Stimulated activated naive CD4-positive, alpha-beta T cell (primary cell): ENCODE measurements at places on chromosomes 6 and 20.

GRCh38 chr6:83589076-83589475, 76.7 kb downstream of the PRSS35 start:
- DNase-seq = no peak

- DNase-seq = no peak
Observed at GRCh38 chr20:63349516-63349895, 11.6 kb downstream of the CHRNA4 start.

DNA sequence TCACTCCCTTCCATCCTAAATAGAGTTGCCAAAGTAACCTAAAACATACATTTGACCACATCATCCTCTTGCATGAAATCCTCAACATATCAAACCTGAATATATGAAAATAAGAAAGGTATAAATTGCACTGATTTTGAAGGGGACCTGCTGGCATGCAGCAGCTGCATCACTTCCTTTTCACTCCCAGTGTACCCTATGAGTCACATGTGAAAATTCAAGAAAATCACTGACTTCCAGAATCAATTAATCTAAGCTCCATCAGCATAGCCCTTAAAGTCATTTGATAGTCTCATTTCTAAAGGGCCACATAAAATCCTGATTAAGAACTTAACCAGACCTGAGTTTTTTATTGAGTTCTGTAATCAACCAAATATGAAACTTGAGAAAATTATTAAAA, 24.3 kb downstream of the SNX14 start:
- DNase-seq = no peak

GRCh38 chr6:100517106-100517505, 52.4 kb upstream of the SIM1 start:
- no peak for DNase-seq

DNA sequence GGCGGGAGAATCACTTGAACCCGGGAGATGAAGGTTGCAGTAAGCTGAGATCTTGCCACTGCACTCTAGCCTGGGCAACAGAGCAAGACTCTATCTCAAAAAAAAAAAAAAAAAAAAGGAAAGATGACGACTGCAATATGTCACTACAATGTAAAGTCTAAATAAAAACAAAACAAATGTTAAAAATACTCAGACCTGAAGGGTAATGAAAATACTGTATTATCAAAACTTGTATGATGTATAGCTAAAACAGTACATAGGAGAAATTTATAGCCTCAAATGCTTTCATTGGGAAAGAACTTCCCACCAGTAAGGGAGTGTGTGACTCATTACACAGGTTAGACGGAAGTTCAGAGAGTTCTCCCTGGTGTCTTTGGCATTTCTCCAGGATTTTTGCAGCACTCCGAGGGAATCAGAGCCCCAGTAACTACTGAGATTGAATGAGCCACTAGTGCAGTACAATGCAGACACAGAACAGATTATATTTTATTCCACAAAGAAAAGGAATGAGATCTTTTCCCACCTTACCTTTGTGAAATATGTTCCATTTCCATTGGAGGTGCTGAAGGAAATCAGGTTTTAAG, 12.5 kb upstream of the RALGAPB start:
- DNase-seq = no peak

DNA sequence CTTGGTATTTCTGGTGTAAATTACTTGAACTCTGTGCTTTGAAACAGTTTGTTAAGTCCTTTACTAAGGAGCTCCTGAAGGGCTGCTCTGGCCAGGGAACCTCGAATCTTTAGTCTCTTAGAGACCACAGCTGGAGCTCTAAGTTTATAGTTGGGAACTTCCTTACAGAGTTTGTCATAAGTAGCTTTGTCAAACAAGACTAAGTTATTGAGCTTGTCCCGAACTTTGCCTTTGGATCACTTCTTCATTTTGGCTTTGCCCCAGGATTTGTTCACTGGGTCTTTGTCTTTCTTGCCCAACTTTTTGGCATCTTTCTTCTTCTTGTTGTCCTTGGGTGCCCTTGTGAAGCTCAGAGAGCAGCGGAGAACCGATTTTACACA, 64.8 kb downstream of the FAM50B start:
- no peak for DNase-seq

DNA sequence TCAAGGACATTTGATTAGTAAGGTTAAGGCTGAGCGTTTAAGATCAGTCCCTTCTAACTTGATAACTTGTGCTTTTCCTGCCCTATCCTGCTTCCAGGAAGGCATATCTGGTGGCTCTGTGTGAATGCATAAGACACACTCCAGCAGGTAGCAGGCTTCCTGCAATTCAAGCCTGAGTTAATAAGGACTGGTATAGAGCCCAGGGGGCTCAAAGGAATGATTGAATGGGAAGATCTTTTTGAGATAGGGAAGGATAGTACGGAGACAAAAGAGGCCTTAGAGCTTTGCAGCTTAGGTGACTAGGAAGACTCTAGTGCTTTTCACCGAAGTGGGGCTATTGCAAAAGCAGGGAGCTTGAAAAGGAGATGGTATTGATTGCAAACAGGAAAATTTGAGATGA, 307.1 kb downstream of the GRIK2 start:
- DNase-seq = no peak

- peak; percentile 36 for DNase-seq
Observed at GRCh38 chr6:107786709-107787588, 37.2 kb downstream of the SCML4 start.

- no peak for DNase-seq
Observed at GRCh38 chr6:111559188-111560097, 46.2 kb downstream of the TRAF3IP2 start.

DNA sequence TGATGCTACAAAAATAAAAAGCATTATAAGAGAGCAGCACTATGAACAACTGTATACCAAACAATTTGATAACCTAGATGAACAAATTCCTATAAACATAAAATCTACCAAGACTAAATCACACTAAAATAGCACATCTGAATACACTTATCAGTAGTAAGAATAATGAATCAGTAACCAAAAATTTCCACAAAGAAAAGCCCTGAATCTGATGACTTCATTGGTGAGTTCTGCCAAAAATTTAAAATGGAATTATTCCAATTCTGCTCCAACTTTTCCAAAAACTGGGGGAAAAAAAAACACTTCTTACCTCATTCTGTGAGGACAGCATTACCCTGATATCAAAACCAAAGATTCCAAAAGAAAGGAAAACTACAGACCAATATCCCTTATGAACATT, 206.2 kb downstream of the WDR27 start:
- no peak for DNase-seq

GRCh38 chr6:16712255-16712930, 48.9 kb downstream of the ATXN1 start:
- no peak for DNase-seq

- DNase-seq = no peak
Observed at GRCh38 chr6:18261877-18262276, 2.5 kb downstream of the DEK start.

GRCh38 chr6:40986364-40986763, 52.7 kb downstream of the UNC5CL start:
- no peak for DNase-seq

GRCh38 chr20:10481676-10482075, 46.6 kb downstream of the SLX4IP start:
- no peak for DNase-seq

DNA sequence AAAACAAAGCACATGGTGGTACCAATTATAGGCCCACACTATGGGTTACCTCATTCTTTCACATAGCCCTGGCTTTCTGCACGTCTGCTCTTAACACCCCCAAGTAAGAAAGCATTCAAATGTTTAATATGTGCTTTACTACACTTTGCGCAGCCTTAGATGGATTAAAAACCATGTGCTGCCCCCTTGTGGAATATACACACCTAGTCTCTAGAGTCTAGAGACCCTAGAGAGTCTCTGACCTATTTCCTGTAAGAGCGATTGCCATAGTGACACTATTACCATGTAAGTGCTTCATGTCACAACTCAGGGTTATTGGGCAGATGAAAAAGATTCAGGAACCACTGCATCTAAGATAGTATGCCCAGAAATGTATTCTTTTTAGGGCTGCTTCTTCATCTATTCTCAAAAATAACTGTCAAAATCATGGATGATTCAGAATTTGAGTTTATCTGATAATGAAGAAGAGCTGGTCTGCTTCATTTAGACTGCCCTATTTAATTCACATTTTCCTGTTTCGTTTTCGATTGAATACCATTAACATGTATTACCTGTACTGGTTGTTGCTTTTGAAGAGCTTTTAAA, 186.3 kb downstream of the ADGB start:
- no peak for DNase-seq

- no peak for DNase-seq
Observed at GRCh38 chr6:164401871-164402270, 907.5 kb downstream of the C6orf118 start.

- DNase-seq = no peak
Observed at GRCh38 chr6:39298061-39298460, 16.2 kb downstream of the KCNK17 start.

GRCh38 chr6:41228096-41228495, at the start of gene TREML4:
TREML4 (plus strand) TSS chr6:41228349; CDS start chr6:41228428, 79 bp downstream.
- no peak for DNase-seq

DNA sequence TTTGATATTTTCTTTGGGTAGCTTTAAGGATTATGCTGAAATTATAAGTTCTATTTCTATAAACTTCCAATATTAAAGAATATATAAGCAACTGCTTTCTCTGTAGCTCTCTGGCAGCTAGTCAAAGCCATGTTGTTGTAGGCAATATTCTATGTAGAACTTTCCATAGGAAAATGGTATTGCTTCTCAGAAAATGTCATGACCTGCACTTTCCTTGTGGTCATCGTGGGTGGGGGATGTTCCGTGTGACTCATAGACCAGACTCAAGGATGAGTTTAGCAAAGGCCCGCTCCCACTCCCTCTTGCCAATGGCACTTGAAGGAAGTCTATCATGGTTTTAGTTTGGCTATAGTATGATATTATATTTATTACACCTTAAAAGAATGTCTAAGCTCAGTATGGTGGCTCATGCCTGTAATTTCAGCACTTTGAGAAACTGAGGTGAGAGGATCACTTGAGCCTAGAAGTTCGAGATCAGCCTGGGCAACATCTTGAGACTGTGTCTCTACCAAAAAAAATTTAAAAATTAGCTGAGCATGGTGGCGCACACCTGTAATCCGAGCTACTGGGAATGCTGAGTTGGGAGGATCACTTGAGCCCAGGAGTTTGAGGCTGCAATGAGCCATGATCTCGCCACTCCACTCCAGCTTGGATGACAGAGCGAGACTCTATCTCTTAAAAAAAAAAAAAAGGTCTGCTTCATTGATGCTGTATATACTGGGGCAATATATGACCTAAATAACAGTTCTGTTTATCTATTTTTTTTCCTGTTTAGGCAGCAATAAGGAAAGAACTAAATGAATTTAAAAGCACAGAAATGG, 36.6 kb upstream of the LTV1 start:
- DNase-seq = no peak

DNA sequence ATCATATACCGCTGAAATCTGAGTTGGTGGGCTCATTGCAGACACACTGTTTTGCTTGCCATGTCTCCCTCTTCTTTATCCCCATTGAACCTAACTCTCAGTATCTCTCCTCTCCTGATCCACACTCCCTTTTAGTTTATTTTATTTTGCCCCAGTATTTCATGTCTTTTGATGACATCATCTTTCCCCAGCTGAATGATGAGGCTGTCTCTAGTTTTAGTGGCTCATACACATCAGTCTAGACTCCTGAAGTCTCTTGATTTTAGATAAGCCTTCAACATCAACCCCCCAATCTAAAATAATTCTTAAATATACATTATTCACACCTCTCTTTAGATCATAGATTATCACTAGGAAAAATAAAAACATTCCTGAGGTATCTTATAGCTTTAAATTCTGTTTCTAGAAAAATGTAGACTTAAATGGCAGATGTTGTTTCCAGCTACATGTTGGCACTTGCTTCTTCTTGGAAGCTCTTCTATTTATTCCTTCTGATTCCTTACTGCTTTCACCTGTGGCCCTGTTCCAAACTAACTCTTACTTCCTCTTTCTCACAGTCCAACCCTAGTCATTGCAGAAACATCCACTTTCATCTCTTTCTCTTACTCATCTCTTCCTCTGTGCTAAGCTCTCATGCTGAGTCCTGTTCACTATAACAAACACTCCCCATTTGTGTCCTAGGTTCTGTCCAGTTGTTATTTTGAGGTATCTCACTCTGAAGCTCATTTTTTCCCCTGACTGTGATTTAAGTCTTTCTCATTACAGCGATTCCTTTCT, 191.9 kb upstream of the SLC35B3 start:
- DNase-seq = no peak

DNA sequence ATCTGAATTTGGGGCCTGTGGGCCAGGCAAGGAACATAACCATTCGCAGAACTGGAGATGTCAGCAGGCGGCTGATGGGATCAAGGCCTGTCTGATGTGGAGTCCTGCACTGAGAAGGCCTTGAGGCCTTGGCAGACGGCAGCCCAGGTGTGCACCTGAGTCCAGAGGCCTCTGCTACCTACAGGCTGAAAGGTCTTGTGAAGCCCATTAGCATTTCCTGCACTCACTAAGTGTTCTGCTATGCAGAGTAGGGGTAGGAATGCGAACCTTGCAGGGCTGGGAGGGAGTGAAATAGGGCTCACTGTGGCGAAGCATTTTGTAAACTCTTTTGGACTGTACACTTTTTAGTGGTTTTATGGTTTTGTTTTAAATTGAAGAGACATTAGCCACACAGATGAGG, 48.3 kb upstream of the RNF24 start:
- no peak for DNase-seq

DNA sequence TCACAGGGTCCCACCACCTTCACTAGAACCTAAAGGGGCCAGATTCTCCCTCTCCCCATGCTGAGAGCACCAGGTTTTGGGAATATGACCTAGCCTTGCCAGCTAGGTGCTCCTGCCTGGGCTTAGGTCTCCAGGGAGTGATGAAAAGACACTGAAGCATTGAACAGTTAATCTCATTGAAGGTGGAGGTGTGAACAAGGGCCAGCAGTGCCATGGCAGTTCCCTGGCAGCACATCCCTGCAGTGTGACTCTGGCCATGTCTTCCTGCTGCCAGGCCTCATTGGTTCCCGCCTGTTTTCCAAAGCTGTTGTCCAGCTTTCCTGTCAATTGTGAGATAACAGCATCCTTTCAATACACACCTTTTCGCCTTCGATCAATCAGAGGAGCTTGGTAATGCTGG, 10.9 kb downstream of the PPIL6 start:
- no peak for DNase-seq

DNA sequence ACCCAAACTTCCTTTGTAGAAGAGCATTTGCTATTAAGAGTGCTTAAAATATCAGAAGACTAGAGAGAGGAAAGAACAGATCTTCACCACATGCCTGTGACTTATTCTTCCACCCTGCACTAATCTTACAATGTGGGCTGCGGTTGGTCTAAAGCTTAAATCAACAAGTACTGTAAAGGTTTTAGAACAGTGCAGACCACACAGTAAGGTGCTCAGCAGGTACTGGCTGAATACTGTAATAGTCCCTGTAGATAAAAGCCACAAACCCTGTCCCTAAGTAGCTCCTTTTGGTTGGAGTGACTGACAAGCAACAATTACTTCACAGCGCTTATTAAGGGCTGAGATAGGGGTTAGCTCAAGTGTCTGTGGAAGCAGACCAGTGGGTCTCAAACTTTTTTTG, 972 bp upstream of the PHF3 start:
- no peak for DNase-seq

- no peak for DNase-seq
Observed at GRCh38 chr6:6843057-6843627, 254.6 kb downstream of the LY86 start.
